NCI-H510A treated with DMSO at 0.1 percent for 48 hours (cell line): ENCODE measurements at places on chromosomes 1 and 21.

- no peak for DNase-seq
Observed at GRCh38 chr21:22231013-22231412, 1232.8 kb downstream of the NCAM2 start.

- DNase-seq: no peak
Observed at GRCh38 chr1:177645491-177646190, 324.2 kb downstream of the SEC16B start.

DNA sequence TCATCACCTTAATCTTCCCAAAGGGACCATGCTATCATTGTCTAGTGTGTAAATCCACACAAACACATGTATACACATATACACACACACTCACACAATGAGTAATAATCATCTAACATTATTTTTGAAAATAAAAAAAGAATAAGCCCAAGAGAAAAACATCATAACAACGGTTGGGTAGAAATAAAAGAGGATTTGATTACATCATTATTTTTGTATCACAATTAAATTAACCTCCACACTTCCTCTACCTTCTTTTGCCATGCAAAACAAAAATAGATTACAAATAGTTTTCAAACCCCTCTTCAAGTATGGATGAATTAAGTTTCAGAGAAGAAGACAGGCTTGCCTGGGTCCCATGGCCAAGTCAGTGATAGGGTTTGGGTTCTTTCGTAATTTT, 238.1 kb downstream of the VAV3 start:
- no peak for DNase-seq

DNA sequence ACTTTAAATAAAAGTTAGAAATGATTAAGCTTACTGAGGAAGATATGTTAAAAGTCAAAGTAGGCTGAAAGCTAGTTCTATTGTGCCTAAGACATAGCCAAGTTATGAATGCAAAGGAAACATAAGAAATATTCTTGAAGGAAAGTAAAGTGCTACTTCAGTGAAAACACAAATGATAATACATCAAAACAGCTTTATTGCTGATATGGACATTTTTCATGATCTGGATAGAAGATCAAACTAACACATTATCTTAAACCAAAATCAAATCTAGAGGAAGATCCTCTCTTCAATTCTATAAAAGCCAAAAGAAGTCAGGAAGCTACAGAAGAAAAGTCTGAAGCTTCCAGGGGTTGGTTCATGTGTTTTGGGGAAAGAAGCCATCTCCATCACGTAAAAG, 545.9 kb downstream of the COL11A1 start:
- DNase-seq: no peak

- no peak for DNase-seq
Observed at GRCh38 chr1:153984123-153984894, 1.8 kb downstream of the RAB13 start.

- no peak for DNase-seq
Observed at GRCh38 chr1:121516234-121516967, 331.6 kb downstream of the SRGAP2C start.

DNA sequence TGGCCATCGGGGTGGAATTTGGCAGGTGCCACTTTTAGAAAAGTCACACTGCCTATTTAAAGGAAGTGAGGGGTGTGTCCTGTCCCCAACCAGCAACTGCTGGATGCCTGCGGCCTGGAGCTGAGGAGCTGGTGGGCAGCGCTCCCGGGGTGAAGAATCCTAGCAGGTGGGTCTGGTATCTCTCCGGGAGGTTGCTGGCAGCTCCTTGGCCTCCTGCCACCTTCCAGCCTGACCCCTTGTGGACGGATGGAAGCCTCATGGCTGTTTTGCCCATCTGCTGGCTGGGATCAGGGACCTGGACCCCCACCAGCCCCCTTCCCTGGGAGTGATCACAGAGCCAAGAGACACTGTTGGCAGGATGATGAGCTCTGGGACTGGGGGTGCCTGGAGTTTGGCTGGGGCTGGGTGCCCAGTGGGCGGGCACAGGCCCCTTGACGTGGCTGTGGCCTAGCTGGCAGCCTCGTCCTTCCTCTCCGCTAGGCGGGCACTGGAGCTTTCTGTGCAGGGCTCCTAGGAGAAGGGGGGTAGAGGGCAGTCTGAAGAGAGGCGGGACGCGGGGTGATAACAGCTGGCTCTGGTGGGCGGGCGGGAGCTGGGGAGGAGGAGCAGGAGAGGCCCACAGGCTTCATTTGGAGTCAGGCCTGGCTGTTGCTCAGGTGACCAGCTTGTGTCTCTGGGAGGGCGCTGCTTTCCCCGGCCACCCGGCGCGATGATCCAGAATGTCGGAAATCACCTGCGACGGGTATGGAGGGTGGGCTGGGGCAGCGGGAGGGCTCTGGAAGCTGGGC, at the start of gene ACOT11:
TSS of gene ACOT11 (plus strand) at position 628 of the 788 bp plus-strand sequence. CDS start at position 710, 82 bp downstream.
- peak; percentile 91 for DNase-seq

DNA sequence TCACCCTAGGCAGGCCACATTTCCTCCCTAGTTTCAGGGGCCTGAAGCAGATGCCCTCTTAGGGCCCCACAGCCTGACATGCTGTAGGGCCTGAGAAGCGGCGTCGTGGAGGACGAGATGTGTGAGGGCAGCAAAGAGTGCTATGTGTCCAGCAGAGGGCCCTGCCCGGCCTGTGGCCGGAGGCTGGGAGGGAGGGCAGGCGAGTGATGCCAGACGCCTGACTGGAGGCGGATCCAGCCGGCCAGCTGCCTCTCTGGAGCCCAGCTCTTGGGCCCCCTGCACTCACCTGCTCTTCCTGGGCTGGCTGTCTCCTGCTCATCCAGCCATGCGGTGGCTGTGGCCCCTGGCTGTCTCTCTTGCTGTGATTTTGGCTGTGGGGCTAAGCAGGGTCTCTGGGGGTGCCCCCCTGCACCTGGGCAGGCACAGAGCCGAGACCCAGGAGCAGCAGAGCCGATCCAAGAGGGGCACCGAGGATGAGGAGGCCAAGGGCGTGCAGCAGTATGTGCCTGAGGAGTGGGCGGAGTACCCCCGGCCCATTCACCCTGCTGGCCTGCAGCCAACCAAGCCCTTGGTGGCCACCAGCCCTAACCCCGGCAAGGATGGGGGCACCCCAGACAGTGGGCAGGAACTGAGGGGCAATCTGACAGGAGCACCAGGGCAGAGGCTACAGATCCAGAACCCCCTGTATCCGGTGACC, at the start of gene GPR37L1:
TSS of gene GPR37L1 (plus strand) at position 279 of the 697 bp plus-strand sequence. CDS start at position 326, 47 bp downstream.
- peak; percentile 42 for DNase-seq
